ENCODE measurements at places on chromosomes 4 and X.
A peak's percentile ranks its signal among the peaks of the same experiment; 100 is the strongest.

DNA sequence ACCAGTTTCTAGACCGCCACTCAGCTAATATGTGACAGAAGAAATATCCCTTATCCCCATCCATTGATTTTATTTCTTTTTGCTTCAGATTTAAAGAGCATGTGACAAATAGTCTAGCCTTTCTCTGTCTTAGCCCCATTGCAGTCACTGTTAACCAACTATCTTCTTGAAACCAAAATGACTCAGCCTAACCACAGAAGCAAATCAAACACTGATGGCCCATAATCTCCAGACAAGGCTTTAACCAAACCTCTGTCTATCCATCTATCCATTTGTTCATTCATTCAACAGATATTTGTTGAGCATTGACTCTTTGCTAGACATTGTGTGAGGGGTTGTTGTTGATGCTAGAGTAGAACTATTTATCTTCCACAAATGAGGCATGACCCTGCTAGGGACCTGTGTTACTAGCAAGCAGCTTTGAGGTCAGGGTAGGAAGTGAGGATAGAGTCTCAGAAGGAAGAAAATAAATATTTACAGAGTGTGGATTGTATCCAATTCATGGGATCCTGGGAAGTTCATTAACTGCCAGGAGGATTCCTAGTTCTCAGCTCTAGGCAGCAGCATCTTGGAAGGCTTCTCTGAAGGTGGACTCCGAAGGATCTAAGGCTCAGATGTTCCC, 22.5 kb downstream of the HNRNPH2 start:
- DNase-seq = peak; percentile 61

GRCh38 chrX:144901521-144901920, 345.8 kb upstream of the SPANXN1 start:
- no peak for DNase-seq

DNA sequence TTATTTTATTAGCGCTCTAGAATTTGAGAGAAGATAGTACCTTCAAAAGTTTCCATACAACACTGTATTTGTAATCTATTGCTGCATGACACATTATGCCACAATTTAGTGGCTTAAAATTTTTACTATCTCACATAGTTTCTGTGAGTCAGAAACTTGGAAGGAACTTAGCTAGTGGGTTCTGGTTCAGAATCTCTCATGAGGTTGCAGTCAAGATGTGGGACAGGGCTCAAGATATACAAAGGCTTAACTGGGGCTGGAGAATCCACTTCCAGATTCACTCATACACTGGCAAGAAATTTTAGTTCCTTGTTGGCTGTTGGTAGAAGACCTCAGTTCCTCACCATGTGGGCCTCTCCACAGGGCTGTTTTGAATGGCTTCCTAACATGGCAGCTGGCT, 11.5 kb upstream of the C4orf54 start:
- no peak for DNase-seq

DNA sequence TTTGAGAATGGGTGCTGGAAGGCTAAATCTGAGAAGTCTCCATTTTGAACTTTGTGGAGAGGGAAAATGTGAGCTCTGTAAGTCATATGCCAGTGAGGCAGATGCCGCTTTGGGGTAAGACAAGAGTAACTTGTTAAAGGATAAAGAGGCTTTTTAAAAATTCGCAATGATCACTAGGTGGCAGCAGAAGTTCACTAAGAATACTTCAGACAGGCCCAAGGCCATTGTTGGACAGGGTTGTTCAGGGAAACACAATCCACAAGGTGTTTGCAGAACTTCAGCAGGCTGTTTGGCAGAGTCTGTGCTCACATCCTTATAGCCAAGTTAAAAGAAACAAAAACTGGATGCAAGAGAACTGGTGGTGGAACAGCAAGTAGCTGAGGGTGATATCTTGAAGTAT, 13.7 kb upstream of the PIGA start:
- peak; percentile 80 for DNase-seq

Measured in hematopoietic multipotent progenitor cell treated with erythropoietin and hydrocortisone succinate and interleukin-3 and kit ligand, for 4 days (in vitro differentiated cells).